NCI-H510A treated with DMSO at 0.1 percent for 48 hours (cell line): ENCODE measurements at places on chromosomes 11 and 22.

GRCh38 chr11:124740277-124740882, 638 bp downstream of the NRGN start:
- DNase-seq = no peak

- DNase-seq = no peak
Measured at GRCh38 chr11:76391021-76391420, 9.9 kb downstream of the GVQW3 start.

GRCh38 chr11:74232311-74232950, 61.3 kb downstream of the PPME1 start:
- no peak for DNase-seq

- no peak for DNase-seq
Measured at GRCh38 chr22:50537765-50538164, 7.9 kb upstream of the KLHDC7B start.

- no peak for DNase-seq
Measured at GRCh38 chr22:29450222-29450621, 11.8 kb downstream of the RFPL1 start.

DNA sequence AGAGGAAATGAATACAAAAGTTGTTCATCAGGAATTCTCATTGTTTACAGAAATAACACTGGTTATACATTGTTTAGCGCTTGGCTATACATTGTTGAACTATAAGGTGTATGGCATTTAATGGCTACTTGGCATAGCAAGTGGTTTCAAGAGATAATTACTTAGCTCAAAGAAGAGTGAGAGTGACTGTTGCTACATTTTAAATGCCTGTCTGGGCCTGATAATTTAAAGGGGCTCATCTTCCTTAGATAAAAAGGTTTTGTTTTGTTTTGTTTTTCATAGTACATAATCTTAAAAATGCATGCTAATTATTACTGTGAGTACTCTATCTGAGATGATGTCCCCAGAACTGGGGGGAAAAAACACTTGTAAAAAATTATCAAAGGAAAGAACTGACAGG, 1.5 kb upstream of the SMPD1 start:
- DNase-seq = no peak

DNA sequence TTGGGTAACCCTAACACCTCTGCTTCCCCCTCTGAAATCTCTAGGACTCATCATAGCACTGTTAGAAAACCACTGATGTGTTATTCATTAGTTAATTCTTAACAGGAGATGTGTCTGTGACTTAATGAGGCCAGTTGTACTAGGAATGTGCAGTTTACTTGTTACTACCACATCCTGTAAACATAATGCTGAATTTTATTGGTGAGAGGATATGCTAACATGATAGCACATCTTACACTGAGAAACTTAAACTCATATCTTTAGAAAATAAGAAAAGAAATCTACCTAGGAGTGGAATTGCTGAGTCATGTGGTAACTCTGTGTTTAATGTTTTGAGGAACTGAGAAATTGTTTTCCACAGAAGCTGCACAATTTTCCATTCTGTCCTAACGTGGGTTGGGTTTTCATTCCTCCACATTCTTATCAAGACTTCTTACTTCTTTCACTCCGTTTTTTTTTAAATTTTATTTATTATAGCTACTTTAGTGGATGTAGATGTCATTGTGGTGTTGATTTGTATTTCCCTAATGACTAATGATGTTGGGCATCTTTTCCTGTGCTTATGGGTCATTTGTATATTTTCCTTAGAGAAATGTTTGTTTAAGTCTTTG, 33.7 kb downstream of the RNF121 start:
- DNase-seq = no peak

DNA sequence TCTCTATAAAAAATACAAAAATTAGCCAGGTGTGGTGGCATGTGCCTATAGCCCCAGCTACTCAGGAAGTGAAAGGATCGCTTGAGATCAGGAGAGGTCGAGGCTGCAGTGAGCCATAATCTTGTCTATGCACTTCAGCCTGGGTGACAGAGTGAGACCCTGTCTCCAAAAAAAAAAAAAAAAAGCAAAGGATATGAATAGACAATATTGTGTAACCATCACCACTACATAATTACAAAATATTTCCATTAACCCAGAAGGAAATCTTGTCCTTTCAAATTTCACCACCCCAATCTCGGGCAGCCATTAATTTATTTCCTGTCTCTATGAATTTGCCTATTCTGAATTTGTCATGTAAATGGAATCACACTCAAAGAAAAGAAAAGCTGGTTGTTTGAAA, 21.2 kb downstream of the RSF1 start:
- no peak for DNase-seq

- DNase-seq = no peak
Measured at GRCh38 chr11:32172041-32172847, 81.4 kb downstream of the RCN1 start.
